ENCODE measurements at places on chromosomes 12 and 14.

DNA sequence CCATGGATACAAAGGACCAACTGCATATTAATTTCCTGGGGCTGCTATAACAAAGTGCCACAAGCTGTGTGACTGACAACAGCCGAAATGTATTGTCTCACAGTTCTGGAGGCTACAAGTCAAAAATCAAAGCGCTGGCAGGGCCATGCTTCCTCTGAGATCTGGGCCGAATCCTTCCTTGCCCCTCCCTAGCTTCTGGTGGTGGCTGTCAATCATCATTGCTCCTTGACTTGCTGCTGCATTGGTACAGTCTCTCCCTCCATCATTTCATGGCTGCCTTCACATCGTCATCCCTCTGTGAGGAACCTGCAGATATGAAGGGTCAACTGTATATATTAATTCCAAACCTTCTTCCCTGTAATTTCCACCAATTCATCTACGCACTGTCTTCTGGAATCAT, 118.3 kb downstream of the EXOC5 start:
- DNase-seq: no peak

DNA sequence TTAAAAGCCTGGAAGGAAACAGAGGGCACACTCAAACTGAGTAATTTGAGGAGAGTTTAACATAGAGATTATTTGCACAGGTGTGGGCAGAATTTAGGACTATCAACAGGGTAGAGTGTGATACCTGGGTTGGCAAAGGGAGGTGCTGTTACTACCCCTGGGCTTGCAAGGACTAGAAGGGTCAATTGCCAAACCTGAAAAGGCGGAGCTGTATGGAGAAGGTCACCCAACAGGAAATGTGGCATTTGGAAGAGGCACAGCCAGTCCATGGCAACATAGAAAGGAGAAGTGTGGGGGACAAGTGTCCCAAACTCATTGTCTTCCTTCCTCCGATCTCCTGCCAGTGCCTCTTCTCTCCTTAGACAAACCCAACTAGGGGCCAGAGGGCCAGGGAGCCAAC, 21.6 kb upstream of the MED13L start:
- DNase-seq: no peak

GRCh38 chr14:102891111-102891510, 31.4 kb upstream of the AMN start:
- no peak for DNase-seq

GRCh38 chr14:65745396-65746190, 333.1 kb downstream of the FUT8 start:
- no peak for DNase-seq

- no peak for DNase-seq
Measured at GRCh38 chr14:76245097-76245496, 93.4 kb downstream of the GPATCH2L start.

DNA sequence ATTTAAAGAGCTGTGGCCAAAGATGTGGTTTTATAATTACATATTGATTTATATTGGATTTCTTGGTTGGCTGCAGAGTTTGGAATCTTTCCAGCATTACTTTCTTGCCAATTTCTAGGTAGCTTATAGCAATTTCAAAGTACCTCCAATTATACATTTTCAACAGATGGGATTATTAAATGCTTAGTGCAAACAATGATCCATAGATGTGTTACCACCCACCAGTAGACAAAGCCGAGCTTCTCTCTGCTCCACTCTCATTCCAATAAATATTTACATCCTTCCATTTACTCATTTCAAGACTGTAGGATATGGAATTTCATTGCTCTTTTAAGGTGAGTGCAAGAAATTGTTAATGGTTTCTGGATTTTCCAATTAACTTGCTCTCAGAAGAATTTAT, 21.6 kb upstream of the TMCC3 start:
- no peak for DNase-seq

DNA sequence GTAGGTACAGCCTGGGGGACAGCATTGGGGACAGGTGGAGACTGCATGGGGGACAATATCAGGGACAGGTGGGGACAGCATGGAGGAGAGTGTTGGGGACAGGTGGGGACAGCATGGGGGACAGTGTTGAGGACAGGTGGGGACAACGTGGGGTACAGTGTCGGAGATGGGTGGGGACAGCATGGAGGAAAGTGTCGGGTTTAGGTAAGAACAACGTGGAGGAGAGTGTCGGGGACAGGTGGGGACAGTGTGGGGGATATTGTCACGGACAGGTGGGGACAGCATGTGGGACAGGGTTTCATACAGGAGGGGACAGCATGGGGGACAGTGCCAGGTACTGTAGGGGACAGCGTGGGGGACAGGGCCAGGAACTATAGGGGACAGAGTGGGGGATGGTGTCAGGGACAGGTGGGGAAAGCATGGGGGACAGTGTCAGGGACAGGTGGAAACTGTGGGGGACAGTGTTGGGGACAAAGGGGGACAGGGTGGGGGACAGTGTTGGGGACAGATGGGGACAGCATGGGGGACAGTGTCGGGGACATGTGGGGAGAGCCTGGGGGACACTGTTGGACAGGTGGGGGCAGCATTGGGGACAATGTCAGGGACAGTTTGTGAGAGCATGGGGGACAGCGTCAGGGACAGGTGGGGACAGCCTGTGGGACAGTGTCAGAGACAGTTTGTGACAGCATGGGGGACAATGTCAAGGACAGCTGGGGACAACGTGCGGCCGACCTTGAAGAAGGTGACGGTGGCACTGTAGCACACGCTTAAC, 213.1 kb downstream of the TMEM121 start:
- no peak for DNase-seq

- no peak for DNase-seq
Measured at GRCh38 chr12:50505675-50506530, 1.1 kb downstream of the DIP2B start.

GRCh38 chr14:41235466-41235865, 371.2 kb upstream of the LRFN5 start:
- DNase-seq: no peak

GRCh38 chr14:67928375-67928774, 108.8 kb downstream of the RAD51B start:
- DNase-seq: no peak

GRCh38 chr14:100159094-100159864, at the start of gene DEGS2:
Gene DEGS2 (minus strand): TSS chr14:100159645. CDS start chr14:100159587, 58 bp downstream.
- DNase-seq: peak; percentile 38

GRCh38 chr14:101126731-101127130, 223.2 kb upstream of the RTL1 start:
- no peak for DNase-seq

DNA sequence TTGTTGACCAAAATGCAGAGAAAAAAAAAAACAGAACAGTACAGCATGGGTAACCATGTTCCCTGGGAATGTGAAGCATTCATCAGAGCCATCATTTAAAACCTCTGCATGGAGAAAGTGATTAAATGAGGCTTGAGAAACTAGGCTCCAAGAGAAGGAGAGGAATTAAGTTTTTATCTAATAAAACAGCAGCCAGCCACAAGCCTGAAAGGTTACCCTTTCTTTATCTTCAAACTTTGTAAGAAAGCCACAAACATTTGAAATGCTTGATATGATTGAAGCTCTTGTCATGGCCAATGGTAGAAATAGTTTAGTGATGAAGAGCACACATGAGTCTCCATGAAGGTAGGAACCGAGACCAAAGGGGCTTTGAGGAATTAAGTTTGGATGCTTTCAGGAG, 144.9 kb upstream of the SYT1 start:
- DNase-seq: no peak

DNA sequence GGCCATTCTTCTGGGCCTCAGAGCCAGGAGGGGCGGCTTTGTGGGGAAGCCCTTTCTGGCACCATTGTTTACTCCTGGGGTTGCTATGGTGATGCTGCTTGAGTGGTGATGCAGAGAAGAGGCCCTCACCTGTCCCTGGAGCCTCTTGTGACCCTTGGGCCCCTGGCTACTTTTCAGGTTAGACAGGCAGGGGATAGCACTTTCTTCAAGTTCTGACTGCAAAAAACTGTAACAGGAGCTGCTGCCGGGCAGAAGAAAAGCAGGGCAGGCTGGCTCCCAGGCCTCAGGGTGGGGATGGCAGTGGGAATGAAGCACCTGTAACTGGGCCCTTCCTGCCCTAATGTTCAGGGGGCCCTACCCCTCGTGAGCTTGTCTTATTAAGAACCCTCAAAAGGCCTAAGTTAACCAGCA, at the start of gene TEX52:
TEX52 (minus strand) TSS at position 19 of the 411 bp plus-strand sequence; CDS start at position 6, 13 bp downstream.
- DNase-seq: no peak

DNA sequence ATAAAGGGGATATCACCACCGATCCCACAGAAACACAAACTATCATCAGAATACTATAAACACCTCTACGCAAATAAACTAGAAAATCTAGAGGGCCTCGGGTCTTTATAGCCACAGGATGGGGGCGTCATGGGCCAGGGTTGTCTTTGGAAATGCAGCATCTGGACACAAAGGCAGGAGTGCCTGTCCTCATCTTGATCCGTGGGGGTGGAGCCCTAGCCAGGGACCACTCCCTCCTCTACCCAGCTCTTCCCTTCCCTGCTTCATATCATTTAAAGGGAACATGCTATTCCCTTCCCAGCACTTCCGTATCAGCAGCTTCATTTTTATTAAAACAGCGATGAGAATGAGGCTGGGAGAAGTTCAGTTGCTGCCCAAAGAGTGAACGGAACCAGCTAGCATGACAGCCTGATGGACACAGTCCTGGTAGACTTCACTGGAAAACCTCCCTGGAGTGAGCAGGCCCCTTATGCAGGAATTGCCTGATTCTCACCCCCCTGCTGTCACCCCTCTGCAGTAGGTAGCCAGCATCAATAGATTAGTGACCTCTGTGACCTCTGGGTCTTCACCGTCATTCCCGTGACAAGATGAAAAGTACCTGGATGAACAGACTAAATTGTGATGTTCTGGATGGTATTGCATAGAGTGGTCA, 251.4 kb upstream of the RGS6 start:
- DNase-seq: no peak

DNA sequence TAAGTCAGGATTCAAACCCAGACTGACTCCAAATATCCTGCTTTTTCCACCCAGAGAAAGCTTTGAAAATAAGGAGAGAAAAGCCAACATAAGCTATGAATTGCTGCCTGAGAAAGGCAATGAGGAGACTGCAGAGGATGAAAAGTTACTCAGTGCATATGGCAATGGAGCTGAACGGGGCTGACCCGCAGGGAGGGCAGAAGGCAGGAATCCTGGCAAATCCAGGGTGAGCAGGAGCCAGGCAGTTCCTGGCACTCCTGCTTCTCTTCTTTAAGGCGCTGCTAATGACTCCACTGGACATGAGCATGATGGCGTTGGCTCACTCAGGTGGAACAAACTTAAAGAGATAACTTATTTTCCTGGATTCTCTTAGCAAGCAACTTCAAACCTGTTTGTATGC, 95.2 kb upstream of the TMCC3 start:
- DNase-seq: no peak

DNA sequence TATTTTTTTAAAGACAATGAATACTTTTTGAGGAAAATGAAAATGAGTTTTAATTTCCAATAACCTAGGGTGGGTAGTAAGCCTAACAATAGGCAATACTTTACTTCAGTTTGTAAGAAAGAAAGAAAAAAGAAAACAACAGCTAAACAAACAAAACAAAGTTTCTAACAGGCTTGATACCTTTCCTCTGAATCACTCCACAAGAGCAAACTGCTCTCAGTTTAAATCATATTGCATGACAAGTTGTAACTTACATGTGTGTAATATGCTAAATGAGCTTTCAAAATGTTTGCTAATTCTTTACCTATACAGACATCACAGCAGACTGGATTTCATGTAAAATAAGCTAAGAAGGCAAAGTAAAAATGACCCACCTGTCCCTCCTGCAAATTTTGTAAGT, 6.7 kb upstream of the LMO3 start:
- no peak for DNase-seq

Data from stimulated activated CD4-positive, alpha-beta T cell treated with anti-CD3 and anti-CD28 coated beads, Interleukin-1b, Interleukin-23, amount 100 ng/mL, for 1 hour (primary cell).